ENCODE measurements at places on chromosomes 4 and X. TPM values are rescaled to one million over a fixed set of nuclear protein-coding genes. Genes with fewer than 3 reads are reported as not detected.
A peak's percentile ranks its signal among the peaks of the same experiment; 100 is the strongest.

GRCh38 chr4:184807797-184808712, 17.7 kb downstream of the ACSL1 start:
- DNase-seq: no peak

GRCh38 chr4:67546004-67546356, 677 bp upstream of the CENPC start:
- DNase-seq: no peak

- DNase-seq: no peak
These were observed 336.9 kb downstream of the ZNF674 start for GRCh38 chrX:46208225-46208854.

DNA sequence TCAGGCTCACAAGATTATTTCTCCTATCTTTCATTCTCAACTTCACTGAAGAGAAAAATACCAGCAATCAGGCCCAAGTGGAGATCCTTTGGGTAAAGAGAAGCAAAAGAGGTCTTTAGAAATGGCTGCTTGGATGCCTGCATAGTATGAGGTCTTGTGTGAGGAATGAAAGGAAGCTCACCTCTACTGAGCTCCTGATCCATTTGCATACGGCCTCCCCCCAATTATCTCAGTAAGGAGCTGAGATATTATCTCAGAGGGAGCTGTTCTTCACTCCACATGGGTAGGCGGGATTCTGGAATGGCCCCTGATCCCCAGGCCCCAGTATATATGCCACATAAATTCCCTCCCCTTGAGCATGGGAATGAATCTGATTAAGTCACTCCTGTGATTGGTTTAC, 75.8 kb downstream of the EVC2 start:
- DNase-seq: no peak

GRCh38 chr4:48575964-48576363, 85.9 kb downstream of the ZAR1 start:
- DNase-seq: no peak

GRCh38 chrX:1451661-1452515, 821 bp downstream of the ASMTL start:
- peak; percentile 43 for DNase-seq

The ZNF330 gene
- total RNA-seq: 43.7 TPM

DNA sequence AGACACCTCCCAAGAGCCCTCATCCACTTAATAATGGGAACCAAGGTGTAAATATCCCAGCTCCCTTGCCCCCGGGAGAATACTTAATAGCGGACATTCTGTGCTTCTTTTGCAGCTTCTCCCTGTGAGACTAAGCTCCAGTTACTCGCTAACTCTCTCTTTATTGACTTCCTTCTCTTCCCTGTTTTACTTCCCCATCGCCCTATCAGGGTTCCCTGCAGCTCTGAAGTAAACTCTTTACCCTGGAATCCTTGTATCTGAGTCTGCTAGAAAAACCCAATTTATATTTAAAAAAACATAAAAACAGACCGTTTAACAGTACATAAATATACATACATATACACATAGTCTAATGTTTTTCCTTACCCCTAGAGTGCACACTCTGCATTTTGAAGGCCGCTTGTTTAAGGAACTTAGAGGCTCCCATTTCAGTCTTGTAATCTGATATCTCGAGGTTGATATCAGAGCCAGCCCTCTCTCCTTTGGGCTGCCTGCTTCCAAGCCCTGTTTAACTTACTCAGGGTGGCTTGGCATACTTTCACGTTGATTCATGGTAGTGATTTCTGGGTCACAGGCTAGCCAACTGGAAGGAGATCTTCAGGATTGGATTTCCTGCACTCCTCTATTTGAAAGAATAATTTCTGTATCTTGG, 177.4 kb upstream of the SCML1 start:
- DNase-seq: no peak

- DNase-seq: no peak
These were observed 192.0 kb downstream of the SMIM20 start for GRCh38 chr4:26105815-26106699.
